ENCODE measurements at places on chromosomes 6 and 20.
A peak's percentile ranks its signal among the peaks of the same experiment; 100 is the strongest.

DNA sequence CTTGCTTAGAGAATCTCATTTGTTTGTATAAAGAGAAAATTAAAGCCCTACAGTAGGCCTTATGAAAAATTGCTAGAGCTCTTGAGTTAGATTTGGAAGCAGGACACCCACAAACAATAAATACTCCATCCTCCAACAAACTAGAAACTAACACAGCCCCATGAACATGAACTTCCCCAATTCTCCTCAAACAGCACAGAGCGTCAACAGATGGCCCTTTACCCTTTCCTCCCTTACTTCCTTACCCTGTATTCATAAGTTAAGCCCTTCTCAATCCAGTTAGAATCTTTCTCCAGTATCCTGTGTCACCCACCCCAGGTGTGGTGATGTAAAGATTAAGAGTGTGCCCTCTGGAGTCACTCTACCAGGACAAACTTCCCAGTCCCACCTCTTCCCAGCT lies 113.7 kb downstream of the UNC5CL start:
- DNase-seq = no peak

- DNase-seq = no peak
Observed at GRCh38 chr20:56372850-56373249, 14.1 kb downstream of the FAM210B start.

DNA sequence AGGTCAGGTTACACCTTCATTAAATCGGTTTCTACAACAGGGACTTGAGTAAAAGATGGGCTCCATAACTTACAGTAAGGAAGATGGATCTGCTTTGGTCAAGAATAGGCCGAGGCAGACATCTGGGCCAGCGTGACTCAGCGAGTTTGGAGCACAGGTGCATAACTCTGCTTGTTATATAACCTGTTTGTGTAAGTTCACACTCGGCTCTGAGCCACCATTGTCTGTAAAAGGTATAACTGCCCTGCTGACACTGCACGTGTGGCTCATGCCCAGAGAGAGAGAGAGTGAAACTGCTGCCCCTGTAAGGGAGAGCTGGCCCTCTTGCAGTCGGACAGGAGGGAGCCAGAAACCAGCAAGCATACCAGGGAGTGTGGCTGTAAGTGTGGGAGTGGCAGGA lies 737.9 kb upstream of the SLC35B3 start:
- DNase-seq = no peak

- no peak for DNase-seq
Observed at GRCh38 chr6:167107787-167108186, 15.1 kb upstream of the CCR6 start.

DNA sequence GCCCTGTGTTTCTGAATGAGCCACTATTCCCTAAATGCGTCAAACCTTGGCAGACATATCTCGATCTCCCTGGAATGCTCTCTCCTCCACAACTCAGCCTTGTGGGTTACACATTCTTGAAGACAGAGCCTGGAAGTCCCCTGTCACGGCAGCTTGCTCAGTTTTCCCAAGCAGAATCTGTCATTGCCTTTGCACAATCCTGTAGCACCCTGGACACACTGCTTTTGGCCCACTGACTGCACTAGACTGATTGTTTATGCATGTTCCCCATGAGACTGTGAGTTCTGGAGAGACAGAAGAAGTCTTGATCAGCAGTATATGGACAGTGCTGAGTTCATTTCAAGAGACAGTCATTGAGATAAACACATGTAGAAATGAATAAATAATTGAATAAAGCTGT lies 406.7 kb downstream of the CD83 start:
- peak; percentile 69 for DNase-seq

DNA sequence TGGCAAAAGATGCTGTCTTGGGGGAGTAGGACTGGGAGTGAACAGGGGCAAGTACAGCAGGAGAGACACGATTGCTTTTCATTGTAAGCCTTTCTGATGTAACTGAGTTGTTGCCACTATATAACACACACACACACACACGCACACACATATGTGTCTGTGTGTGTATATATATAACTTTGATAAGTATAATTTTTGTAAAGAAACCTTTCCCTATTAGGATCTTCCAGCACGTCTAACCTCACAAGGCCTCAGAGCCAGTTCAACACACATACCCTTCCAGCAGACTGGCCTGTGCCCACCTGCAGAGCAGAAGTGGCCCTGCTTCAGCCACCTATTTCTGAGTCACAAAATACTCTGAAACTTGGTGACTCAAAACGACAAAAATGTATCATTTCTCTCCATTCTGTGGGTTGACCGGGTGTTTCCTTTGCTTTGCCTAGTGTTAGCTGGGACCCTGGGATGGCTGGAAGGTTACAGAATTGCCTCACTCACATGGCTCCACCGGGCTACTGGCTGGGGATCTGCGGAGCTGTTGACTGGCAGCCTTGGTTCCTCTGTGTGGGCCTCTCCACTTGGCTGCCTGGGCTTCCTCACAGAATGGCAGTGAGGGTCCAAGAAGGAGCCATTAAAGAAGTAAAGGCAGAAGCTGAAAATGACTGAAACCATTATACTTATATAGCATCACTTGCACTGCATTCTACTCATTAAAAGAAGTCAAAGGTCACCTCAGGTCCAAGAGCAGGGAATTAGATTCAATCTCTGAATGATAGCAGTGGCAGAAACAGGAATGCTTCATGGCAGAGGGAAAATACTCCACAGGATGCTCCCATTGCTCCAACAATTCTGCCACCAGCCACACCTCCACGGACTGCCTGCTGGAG lies 126.4 kb downstream of the BANF2 start:
- no peak for DNase-seq

DNA sequence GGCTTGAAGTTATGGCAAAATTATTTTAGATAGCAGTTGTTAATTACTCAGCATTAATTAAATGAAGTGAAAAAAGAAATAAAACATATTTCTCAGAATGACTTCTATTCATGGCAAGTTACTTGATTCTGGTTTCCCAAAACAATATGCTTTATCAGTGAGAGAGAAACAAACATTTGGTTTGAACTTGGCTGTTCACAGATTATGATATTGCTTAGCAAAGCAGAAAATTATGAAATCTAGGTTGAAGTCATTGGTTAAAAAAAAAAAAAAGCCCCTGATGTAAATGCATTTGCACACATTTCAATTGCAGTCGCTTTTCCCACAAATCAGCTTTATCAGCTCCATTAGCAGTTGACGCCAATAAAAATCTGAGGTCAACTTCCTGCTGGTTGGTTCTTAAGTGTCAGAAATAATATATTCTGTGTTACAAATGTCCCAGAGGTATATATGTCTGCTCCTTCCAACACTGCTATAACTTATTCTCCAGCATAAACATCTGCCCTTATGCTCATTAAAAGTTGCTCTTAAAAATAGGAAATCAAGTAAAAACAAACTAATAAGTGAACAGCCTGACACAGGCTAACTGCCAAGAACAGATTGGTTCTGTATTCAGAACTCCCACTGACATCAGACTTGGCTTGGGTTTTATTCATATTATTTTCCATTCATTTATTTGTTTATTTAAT lies 275.4 kb downstream of the PHF3 start:
- DNase-seq = no peak
